Forelimb muscle (tissue), 1 donor: ENCODE measurements at places on chromosomes 16 and 17.

GRCh38 chr16:49664221-49665215 lies 191.4 kb downstream of the ZNF423 start:
- no peak for DNase-seq

- no peak for DNase-seq
These were observed 6.2 kb downstream of the MAP3K14 start for GRCh38 chr17:45310380-45311324.

GRCh38 chr17:40157973-40158372 lies 17.6 kb downstream of the CASC3 start:
- DNase-seq: no peak

DNA sequence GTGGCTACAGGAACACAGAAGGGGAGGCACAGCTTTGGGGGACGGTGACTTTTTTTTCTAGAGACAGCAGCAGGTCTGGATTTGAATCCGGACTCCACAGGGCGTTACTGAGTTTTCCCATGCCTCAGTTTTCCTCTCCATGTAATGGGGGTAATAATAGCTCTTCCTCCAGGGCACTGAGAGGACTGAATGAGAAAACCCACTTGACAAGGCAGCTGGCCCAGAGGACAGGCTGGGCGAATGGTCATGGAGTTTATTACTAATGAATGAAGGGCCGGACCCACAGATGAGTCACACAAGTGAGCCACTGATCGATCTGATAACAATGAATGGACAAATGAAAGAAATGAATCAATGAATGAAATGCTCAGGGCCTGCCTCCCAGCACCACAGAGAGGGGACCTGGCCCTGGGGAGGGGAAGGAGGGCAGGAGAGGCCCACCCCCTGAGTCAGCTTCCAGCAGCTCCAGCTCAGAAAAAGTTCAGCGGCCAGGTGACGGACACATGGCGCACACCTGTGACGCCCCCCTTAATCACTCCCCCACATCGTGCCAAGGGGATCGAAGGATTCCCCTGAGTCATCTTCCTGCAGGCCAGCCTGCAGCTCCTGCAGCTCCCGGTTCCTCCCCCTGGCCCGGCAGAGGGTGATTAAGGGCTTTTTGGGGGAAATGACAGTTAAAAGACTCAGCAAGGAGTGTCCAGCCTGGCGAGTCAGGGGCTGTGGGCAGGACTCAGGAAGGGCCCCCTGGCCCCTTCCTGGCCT lies 54.3 kb downstream of the SOCS1 start:
- DNase-seq: no peak

DNA sequence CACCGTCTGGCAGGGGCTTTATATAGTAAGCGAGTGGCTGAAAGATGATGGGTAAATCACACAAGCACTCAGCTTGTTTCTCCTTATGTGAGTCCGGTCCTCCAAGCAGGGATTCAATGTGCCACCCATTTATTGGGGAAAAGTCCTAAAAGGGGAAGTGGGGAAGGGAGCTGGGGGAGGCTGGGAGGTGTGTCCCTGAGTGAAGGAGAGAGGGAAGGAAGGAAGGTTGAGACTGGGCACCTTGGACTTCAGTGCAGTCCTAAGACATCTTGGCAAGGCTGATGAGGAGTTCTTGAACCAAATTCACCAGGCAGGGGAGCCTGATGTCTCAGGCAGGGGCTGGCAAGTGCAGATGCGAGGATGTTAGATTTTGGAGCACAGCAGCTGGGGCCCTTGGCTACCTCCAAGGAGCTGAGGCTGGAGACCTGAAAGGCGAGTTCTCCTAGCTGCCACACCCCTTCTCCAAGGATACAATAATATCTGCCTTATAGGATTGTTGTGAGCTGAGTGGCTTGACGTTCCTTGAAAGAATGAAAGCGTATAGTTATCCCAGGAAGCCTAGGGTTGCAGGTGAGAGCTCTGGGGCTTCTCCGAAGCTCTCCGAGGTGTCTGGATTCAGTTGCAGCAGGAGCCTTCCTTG lies 23.0 kb upstream of the CYLD start:
- DNase-seq: no peak

GRCh38 chr16:19210968-19211367 lies 42.9 kb downstream of the SYT17 start:
- no peak for DNase-seq
